DND-41 (cell line): ENCODE measurements at places on chromosomes 2 and 18.

GRCh38 chr2:210559182-210559581, 2.8 kb downstream of the CPS1 start:
- DNase-seq = no peak

DNA sequence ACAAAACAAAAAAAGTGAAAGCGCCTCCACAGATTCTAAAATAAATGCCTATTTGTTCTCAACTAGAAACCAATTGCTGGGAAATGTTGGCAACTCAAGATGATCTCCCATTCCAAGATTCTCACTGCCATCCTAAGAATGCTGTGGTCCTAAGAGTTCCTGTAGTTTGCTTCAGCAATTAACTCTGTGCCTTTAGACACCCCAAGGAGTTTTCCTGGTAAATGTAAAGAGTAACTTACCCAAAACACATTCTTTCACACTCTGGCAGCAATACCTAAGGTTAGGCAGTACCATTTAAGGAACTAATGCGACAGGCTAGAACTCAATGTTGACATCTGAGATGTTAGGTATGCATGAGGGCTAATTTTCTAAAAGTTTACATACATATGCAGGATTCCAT, 58.8 kb upstream of the TANK start:
- DNase-seq = no peak

GRCh38 chr2:172423160-172423559, 4.2 kb upstream of the ITGA6 start:
- peak; percentile 44 for DNase-seq

DNA sequence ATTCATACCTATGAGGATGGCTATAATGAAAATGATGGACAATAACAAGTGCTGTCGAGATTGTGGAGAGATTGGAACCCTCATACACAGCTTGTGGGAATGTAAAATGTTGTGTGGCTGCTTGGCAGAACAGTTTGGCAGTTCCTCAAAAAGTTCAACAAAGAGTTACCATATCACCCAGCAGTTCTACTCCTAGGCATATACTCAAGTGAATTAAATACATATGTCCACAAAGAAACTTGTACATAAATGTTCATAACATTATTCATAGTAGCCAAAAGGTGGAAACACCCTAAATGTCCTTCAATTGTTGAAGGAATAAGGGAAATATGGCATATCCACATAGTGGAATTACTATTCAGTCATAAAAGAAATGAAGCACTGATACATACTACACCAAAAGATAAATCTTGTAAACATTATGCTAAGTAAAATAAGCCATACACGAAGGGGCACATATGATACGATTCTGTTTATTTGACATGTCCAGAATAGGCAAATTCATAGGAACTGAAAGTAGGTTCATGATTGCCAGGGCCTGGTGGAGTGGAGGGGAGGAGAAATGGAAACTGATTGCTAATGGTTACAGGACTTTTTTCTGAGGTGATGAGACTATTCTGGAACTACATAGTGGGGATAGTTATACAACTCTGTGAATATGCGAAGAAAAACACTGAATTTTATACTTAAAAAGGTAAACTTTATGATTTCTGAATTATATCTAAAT, 92.1 kb downstream of the ADAM23 start:
- no peak for DNase-seq

DNA sequence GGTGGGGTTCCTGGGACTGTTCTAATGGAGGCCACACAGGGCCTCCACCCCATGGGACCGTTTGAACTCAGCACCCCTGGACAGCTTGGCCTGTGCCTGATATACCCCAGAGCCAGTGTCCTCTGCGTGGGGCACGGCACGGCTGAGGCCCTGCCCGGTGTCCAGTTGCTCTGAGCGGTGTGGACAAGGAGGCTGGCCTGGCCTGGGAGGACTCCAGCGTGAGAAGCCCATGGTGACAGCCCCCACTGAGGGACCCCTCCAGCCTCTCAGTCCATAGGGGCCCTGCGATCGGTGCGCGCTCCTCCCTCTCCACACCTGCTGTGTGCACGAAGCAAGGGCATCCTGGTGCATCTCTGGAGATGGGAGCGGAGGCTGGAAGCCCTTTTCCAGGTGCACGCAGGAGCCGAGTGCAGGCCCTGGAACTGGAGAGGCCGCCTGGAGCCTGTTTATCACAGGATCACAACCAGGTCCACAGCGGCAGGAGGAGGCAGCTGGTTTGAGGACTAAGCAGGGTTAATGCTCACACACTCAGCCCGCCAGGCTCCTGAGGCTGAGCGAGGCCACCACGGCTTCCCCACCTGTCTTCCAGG, 120.2 kb downstream of the PTGR3 start:
- no peak for DNase-seq

DNA sequence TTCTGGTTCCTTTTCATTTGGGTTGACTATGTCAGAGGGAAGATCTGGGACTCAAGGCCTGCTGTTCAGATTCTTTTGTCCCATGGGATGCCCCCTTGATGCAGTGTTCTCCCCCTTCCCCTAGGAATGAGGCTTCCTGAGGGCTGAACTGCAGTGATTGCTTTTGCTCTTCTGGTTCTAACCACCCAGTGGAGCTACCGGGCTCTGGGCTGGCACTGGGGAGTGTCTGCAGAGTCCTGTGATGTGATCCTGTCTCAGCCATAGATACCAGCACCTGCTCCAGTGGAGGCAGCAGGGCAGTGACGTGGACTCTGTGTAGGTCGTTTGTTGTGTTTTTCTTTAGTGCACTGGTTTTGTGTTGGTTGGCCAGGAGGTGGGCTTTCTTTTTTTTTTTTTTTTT, 32.1 kb upstream of the RHOB start:
- DNase-seq = no peak

- peak; percentile 46 for DNase-seq
Measured at GRCh38 chr2:20868377-20868776, 45.5 kb upstream of the LDAH start.

DNA sequence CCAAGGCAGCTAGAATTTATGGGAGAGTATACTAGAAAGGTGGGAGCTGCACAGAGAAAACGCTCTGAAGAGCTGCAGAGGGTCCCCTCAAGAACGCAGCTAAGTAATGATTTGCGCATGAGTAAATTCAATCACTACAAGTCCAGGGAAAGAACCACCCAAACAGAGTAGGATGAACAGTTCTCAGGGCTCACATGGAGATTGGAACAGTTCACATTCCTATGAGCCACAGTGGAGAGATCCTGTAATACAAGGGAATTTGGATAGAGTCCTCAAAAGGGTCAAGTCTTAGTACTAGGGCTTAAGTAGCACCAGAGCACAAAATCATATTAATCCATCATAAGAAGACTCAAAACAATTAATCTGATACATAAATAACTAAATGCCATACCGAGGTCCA, 12.7 kb downstream of the OLA1 start:
- DNase-seq = no peak

DNA sequence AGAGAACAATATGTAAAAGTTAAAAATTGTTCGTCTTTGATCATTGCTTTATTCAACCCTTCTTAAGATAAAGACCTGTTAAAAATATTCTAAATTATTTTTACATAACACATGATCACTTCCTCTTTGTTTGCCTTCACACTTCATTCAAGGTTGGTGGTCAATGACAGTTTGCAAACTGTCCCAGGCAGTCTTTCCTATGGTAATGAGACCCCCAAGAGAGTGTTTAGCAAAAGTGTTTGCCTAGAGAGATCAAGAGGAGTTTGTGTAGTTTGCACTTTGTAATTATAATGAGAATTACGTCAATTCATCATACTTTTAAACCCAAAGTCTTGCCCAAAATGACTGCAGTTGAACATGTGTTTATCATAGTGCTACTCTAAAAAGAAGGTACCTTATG, 77.2 kb upstream of the ABCA12 start:
- no peak for DNase-seq

DNA sequence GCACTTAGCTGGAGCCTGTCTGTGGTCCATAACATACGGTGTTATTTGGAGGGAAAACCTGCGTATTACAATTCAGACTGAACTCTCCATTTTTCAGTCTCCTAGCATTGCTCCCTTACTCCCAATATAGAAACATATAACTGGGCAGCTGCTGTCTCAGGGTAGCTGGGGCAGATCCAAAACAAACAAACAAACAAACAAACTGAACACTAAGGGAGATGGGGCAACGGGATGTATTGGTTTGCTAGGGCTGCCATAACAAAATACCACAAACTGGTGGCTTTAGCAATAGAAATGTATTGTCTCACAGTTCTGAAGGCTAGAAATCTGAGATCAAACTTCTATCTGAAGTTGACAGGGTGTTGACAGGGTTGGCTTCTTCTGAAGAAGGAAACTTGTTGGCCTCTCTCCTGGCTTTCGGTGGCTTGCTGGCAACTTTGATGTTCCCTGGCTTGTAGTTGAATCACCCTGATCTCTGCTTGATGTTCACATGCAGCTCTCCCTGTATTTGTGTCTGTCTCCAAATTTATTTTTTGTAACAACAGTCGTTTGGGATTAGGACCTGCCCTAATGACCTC, 329.3 kb upstream of the ZNF804A start:
- DNase-seq = no peak

DNA sequence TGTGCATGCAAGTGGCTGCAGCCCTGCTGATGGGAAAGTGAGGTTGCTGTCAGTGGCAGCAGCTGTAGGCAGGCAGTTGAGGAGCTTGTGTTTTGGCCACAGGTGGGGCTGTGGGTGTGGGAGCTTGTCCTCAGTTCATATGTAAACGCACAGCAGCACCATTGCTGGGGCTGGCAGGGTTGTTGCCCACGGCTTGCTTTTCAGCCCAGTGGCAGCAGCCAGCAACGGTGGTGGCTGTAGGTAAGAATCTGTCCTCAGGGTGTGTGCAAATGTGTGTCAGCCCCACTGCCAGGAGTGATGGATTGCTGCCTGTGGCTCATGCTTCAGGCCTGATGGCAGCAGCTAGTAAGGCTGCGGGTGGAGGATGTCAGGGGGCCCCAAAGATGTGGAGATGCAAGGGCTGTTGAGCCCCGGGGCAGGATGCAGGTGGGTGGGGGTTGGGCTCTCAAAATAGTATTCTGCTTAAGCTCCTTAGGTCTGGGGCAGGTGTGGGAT, 141.3 kb upstream of the THUMPD2 start:
- DNase-seq = peak; percentile 96

DNA sequence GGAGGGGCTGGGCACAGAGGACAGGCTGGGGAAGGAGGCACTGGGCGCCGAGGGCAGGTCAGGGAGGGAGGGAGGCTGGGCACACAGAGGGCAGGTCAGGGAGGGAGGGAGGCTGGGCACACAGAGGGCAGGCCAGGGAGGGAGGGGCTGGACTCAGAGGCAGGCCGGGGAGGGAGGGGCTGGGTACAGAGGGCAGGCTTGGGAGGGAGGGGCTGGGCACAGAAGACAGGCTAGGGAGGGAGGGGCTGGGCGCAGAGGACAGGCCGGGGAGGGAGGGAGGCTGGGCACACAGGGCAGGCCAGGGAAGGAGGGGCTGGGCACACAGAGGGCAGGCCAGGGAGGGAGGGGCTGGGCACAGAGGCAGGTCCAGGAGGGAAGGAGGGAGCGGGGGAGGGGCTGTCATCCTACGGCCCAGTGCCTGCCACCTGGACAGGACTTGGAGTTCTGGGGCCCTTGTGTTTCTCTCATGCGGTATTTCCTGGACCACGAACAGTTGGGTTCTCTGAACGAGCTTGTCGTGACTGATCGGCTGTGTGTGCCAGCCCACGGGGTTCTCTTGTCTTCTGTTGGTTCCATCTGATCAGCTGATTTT, 46.7 kb upstream of the KCNG2 start:
- peak; percentile 18 for DNase-seq

GRCh38 chr2:238528953-238529781, 102.4 kb downstream of the ASB1 start:
- DNase-seq = no peak

GRCh38 chr2:9217838-9218770, 11.5 kb downstream of the ASAP2 start:
- no peak for DNase-seq

DNA sequence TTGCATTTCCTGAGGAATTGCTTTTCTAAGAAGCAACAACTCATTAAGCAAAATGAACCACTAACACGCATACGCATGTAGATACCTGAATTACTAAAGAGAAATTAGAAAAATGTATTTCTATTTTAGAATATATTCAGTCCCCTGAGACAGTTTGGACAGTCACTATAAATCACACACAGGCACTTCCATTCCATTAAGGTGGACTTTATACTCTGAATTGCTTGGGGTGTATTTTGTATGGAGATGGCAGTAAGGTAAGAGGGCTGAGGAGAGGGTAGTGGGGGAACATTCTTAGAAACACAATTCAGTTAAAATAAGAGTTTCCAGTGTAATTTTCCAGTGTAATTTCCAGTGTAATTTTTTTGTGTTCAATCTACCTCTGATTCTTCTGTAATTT, 1.8 kb downstream of the CCDC141 start:
- DNase-seq = no peak

DNA sequence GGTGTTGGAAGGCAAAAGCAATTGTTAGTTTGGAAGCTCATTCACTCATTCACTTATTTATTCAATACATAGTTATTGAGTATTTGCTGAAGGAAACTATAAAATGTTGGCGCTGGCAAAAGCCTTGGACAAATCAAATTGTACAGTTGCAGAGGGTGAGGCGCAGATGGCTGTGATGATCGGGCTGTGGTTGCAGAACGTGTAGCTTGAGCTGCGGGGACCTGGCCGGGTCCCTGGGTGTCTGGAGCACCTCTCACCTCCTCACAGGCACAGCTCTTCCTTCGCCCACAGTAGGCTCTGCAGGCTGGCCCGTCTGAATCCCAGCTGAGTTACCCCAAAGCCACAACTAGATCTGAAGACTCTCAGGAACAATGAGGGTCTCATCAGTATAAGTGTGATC, 72.7 kb downstream of the LDLRAD4 start:
- DNase-seq = no peak

GRCh38 chr2:72145289-72145657, 2.4 kb downstream of the CYP26B1 start:
- DNase-seq = no peak

DNA sequence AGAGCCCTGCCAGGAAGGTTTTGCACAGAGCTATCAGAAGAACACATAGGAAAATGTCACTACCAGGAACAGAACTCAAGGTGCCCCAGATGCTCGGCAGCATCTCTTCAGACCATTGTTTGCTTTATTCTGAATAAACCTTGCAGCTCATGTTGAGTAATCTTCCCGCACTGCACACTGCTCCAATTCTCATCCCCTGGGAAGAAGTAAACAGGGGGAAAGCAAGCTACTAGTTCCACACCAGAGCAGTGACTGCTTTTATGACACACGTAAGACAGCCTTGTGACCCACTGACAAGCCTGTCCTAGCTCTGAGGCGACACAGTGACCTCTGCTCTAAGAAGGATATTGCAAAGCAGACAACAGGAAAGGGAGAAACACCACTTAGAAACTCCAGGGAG, 44.2 kb downstream of the NRP2 start:
- DNase-seq = no peak

- DNase-seq = no peak
Measured at GRCh38 chr2:81767187-81767912, 1462.8 kb upstream of the LRRTM1 start.

GRCh38 chr2:70981866-70982810, 3.7 kb downstream of the ANKRD53 start:
- no peak for DNase-seq

GRCh38 chr2:46257476-46257875, 39.7 kb upstream of the EPAS1 start:
- no peak for DNase-seq

- peak; percentile 92 for DNase-seq
Measured at GRCh38 chr18:8744656-8745055, 39.3 kb downstream of the MTCL1 start.

- no peak for DNase-seq
Measured at GRCh38 chr2:122168799-122169198, 413.3 kb downstream of the TSN start.
